ENCODE measurements at places on chromosomes 1 and 21.
A peak's percentile ranks its signal among the peaks of the same experiment; 100 is the strongest.

DNA sequence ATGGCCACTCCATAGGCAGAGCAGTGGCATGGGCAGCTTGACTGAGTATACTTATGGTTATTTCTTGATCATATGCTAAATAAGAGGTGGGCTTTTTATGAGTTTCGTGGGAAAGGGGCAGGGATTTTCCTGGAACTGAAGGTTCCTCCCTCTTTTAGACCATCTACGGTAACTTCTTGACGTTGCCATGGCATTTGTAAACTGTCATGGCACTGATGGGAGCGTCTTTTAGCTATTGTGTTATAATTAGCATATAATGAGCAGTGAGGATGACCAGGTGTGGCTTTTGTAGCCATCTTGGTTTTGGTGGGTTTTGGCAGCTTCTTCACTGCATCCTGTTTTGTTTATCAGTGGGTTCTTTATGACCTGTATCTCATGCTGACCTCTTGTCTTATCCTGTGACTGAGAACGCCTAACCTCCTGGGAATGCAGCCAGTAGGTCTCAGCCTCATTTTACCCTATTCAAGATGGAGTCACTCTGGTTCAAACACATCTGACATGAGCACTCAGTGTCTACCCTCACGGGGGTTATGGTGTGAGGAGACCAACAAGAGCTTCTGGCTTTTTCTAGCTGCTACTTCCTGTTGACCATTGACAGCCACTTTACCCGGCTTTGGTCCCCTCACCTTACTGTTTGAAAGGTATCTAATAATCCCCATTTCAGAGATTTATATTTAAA lies 71.7 kb downstream of the GALNT2 start:
- no peak for DNase-seq

DNA sequence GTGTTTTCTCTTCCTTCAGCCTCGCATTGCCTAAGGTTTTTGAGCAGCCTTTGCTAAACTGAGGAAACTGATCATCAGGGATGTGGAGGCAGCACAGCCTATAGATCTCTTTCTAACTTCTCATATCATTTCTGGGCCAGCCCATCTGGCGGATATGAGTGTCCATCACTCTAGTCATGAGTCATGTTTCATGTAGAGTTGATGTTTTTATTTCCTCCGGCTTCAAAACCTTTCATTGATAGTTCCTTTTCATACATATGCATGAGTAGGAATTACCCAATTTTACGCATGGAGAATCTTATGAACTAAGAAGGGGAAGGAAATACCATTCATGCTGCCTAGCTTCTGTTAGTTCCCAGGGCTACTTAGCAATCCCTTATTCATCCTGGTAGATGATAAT lies 66.3 kb downstream of the SPATA46 start:
- DNase-seq: no peak

DNA sequence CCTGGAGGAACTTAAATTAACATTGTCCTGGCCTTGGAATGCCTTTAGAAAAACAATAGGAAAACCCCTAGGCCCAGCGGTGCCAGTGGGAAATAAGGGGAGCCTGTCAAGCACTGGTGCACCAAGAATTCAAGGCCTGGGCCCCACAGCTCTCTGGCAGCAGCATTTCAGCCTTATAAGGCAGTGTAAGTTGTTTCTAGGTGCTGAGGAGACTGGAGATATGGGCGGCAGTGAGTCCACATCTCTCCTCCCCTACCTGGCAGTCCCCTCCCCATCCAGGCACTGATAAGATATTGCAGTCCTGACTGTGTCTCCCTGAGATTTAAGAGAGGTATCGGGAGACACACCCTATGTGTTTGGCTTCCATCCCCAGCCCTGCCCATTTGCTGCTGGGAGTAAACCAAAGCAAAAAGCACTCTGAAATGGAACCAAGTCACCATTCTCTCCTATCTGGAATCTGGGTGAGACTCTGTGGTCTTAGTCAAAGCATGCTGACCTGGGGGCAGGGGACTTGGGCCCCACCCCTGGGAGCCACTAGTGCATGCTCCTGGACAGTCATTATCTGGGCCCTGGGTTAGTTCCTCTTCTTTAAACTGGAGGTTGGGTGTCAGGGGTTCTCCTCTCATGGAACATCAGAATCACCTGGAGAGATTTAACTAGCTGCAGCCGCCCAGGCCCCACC lies 30.5 kb downstream of the DEGS1 start:
- DNase-seq: no peak

DNA sequence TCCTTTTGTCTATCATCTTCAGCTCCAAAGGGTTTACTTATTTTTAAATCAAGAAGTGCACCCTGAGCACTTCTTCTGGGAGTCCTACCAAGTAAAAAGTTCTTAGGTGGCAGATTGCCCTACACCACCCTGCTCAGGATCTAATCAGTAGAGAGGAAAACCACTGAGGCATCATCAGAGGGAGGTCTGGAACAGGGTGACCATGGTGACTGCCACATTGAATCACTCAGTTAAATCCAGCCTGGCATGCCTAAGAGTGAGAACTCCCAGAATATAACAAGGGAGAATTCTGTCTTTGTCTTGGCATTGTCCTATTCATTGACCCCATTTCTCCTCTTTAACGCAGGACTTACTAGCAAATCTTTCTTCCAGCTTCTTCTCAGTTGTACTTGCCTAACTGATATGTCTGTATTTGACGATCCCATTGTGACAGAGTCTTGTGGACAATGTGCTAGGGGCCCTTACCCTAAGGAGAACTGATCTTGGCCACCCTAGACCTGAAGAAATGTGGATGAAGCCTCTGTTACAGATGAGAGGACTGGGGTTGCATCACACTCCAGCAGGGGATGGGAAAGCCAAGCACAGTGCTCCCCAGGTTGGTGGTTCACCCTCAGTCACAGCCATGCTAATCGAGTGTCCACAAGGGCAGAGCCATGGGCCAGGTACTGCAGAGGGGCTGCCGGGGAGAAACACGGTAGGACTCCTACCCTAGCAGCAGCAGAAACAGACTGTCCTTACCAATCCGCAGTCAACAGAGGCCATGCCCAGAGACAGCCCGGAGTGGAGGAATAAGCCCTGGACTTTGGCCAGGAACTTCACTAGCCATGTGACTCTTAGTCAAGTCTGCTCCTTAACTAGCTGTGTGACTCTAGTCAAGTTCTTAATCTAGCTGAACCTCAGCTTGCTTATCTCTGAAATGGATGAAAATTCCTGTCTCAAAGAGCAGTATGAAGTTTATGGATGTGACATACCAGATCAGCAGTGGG lies 15.4 kb downstream of the PKP1 start:
- no peak for DNase-seq

GRCh38 chr1:54600947-54601721 lies 22.2 kb downstream of the FAM151A start:
- peak; percentile 38 for DNase-seq

DNA sequence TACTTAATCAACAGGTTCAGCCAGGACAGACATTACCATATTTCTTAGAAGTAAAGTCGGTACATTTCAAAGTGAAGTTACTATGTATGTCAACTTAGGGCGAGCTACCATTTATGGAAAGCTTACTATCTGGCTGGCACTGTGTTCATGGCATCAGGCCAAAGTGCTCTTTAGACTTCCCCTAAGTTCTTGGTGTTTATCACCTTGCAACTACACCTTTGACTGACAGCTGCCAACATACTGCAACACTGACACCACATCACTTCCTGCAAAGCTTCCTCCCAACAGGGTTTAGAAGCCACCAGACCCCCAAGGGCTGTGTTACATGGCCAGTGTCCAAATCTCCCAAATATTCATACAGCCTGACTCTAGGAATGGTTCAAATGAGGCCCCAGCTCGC lies 61.0 kb downstream of the TIAM1 start:
- no peak for DNase-seq

- no peak for DNase-seq
Observed at GRCh38 chr1:204102739-204103430, 30.0 kb downstream of the SOX13 start.

DNA sequence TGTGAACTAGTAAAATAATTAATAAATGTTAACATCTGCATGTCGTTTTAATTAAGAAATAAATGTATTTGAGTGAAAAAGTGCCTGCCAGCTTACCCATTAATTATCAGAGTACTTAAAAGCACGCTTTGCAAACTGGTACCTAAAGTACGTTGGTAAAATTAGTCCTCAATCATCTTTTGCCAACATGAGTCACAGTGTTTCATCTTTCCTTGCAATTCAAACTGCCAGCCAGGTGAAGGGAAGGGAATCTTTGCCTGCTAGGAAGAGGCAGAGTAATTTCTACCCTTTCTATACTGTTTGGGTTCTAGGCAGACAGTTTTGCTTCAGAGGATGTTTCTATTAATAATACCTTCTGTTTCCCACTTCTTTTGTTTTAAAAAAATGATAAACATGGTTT lies 57.2 kb upstream of the CNIH3 start:
- DNase-seq: no peak

DNA sequence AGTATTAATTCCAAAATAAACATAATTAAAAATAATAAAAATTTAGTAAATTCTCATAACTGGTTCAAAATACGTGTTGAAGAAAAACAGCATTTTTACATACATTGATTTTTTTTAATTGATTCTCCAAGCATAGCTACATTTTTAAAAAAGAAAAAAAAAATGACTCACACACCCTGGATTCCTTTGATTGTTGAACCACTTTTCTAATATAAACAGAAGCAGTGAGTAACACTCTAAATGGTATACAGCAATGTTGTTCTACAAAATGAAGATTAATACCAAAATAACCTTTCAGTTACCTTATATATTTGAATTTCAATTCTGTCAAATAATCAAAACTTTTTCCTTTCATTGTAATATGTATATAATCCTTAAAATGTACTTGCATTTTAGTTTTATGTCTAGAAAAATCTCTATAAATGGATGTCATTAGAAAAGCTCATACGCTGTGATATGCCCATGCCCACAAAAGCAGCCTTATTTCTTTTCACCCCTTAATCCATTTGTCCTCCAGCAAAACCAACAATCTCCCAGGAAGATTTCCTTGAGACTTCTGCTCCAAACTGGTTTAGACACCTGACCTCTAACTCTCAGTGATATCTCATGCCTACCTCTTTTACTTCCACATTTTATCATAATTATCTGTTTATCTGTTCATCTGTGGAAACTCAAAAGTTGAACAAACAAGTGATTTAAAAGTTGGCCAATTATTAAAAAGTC lies 246.4 kb upstream of the NR5A2 start:
- no peak for DNase-seq

DNA sequence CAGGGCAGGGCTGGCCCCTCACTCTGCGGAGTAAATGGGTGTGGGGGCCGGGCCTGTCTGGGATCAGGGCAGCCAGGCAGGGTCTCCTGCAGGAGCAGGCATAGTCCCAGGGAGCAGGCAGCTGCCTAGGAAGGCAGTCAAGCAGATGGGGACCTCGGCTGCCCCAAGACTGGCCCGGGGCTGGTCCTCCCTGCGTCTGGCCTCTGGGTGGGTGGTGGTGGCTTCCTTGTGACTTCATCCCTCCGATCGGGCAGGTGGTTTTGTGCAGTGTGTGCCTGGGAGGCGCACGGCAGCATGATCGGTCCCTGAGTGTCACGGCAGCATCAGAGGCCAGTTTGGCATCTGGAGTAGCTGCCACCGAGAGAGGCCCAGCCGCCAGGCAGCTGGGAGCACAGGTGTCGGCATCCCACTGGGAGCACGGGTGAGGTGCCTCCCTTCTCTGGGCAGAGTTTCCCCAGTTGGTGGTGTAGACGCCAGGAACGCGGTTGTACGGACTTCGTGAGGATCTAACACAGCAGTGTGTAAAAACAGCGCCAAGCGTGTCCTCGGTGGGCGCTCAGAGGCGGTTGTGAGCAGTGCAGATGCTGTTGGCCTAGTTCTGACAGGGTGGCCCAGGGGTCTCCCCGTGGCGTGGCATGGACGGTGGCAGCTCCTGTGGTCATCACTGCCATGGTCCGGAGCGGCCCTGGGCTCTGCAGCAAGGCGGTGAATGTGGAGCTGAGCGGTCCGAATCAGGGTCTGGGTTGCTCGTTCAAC lies 45.9 kb downstream of the PRKCZ start:
- DNase-seq: no peak

- DNase-seq: peak; percentile 78
Observed at GRCh38 chr1:241356519-241357365, at the start of gene RGS7. Gene RGS7, minus strand, starts transcription at chr1:241357205.

GRCh38 chr1:111453706-111454105 lies 4.4 kb downstream of the ATP5PB start:
- DNase-seq: no peak

DNA sequence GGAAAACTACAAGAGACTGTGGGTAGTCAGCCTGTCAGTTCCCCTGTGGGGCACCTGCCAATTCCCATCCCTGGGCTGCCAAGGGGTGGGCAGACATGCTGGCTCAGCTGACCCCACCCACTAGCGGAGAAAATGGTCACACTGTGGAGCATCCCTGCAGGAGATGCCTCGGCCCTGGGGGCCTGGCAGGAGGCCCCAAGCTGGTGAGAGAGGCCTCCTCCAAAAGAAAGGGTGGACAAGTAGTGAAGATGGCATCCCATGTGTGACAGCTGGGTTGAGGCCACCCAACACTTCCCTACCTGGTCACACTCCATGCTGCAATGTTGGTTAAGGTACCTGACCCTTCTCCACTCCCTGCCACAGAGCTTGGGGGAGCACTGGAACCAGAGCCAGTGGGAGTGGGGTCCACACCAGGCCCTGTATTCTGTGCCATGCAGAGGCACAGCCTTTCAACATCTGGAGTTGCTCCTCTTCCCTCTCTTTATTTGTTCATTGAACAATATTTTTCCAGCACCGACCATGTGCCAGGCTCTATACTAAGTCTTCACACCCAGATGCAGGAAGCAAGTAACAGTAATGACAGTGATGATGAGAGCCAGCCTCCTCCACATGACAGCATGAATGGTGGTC lies 59.5 kb downstream of the KLHDC7A start:
- DNase-seq: no peak

GRCh38 chr1:31222176-31222575 lies 17.5 kb downstream of the NKAIN1 start:
- DNase-seq: no peak

- DNase-seq: no peak
Observed at GRCh38 chr1:202585590-202585933, 124.7 kb downstream of the SYT2 start.

- no peak for DNase-seq
Observed at GRCh38 chr1:111973150-111973790, 16.2 kb downstream of the KCND3 start.

DNA sequence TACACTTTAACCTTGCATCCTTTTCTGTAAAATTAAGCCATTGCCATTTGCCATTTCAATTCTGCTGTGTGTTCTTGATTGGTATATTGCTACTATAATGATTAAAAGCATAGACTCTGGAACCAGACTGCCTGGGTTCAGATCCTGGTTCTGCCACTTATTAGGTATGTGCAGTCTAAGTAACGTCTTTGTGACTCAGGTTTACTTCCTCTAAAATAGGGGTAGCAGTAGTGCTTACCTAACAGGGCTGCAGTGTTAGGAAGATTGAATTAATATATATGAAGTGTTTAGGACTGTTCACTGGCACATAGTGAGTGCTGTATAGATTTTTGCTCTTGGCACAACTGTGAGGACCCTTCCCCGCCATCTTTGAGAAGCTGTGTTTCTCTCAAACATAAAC lies 4.4 kb downstream of the CDC42 start:
- DNase-seq: no peak
